Activated T-cell treated with anti-CD3 and anti-CD28 coated beads, Interleukin-2, amount 50 U/mL, for 72 hours (primary cell): ENCODE measurements at places on chromosomes 7 and 10. TPM values are rescaled to one million over a fixed set of nuclear protein-coding genes. Genes with fewer than 3 reads are reported as not detected.

GRCh38 chr10:17406036-17406834 is 48.2 kb downstream of the ST8SIA6 start:
- DNase-seq, result no peak

DNA sequence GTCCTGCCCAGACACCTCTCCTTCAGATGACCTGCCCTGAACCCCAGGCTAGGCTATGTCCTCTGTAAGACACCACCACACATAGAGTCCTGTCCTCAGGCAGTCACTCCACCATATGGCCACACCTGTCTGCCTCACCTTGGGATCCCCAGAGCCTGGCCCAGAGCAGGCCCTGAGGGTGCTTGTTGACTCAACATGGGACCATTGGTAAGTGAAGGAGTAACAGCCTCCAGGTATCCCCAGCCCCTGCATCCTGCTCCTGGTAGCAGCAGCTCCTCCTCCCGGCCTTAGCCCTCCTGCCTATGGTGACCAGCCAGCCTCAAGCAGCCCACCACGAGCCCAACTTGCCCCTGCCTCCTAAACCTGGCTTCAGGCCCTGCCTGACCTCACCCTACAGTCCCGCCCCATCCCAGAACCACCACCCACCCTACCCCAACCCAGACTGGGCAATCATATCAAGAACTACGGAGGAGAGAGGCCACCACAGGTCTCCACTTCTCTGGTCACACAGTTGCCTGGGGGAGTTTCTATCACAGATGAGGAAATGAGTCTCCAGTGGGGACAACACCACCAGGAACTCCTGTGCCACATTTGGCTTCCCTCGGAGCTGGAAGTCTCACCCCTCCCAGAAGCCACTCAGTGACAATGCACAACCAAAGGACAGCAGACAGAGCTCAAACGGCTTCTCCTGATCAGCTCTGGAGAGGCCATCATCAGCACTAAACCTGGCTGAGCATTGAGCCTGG is 136.6 kb downstream of the GRID1 start:
- DNase-seq, result no peak

NUB1 gene
- 79.0 TPM for total RNA-seq

- no peak for DNase-seq
Observed at GRCh38 chr10:71496927-71497762, 100.4 kb downstream of the CDH23 start.

DNA sequence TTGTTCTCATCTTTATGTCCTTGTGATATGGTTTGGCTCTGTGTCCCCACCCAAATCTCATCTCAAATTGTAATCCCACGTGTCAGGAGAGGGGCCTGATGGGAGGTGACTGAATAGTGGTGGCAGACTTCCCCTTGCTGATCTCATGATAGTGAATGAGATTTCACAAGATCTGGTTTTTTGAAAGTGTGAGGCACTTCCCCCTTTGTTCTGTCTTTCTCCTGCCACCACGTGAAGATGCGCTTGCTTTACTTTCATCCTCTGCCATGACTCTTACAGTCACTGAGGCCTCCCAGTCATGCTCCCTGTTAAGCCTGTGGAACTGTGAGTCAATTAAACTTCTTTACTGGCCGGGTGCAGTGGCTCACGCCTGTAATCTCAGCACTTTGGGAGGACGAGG is 161.0 kb downstream of the HERPUD2 start:
- DNase-seq, result no peak
